HCT116 (cell line): ENCODE measurements at places on chromosomes 11 and 22. TPM values are rescaled to one million over a fixed set of nuclear protein-coding genes. Genes with fewer than 3 reads are reported as not detected.

Gene SCGB1A1
- total RNA-seq, result 2.0 TPM

Gene SLC22A8
- total RNA-seq, result not detected

Gene IL17RA
- total RNA-seq, result 17.3 TPM

Gene KCNJ1
- 0.15 TPM for total RNA-seq

Gene TRIM29
- total RNA-seq, result 0.54 TPM

Gene ADAMTS8
- 0.07 TPM for total RNA-seq

Gene TRIM49
- not detected for total RNA-seq

Gene MAP6
- total RNA-seq, result not detected
